ENCODE measurements at places on chromosomes 11 and 22.

DNA sequence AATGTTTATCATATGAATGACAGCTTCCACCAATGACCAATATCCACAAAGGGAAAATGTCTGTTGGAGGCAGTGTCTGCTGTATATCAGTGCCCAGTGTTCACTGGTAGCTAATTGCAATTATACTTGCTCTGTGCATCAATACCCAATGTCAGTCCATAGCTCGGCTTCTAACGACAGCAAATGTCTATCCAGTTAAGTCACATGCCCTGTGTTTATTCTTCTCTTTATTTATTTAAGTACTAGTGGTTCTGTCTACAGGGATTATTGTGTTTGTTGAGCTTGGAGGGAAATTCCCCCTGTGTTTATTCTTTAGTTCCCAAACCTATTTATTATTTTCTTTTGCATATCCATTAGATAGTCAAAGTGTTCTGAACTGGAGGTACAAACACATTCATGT is 18.6 kb downstream of the TSKU start:
- no peak for DNase-seq

DNA sequence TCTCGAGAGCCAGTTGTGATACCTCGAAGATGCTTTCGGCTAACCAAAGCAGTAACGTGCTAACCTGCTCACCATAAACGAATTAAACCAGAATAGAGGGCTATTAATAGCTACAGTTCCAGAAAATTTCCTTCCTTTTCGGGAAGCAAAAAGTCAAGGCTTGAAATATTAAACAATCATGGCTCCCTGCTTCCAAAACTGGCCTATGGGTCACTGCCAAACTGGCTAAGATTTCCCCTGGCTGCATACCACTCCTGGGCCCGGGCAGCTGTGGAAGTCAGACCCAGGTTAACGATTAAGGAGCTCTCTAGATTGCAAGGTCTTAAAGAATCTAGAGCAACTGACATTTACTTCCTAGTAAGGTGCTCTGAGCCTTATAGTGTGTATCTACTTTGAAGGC is 1.7 kb downstream of the AMOTL1 start:
- no peak for DNase-seq

GRCh38 chr11:71551711-71552110 is 3.5 kb downstream of the KRTAP5-9 start:
- DNase-seq = no peak

GRCh38 chr11:132848336-132848735 is 684.0 kb downstream of the OPCML start:
- DNase-seq = no peak

DNA sequence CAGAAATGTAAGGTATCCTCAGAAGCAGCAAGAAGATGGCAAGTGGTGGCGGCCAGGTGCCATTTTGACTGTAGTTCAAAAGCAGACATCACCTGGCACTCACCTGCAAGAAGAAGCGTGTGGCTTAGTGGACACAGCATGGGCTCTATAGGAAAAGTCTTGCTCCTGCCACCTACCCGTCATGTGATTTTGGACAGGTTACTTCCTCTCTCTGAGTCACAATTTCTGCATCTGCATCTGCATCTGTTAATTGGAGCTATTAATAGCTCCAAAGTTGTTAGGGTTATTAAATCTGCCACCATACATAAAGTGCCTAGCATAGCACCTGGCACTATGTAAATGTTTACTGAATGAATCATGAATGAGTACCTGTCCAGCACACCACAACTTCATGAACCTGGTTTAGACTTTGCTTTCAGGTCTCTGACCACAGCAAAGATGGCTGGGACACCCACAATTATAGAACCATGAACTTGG is 16.8 kb downstream of the RAB30 start:
- DNase-seq = no peak

GRCh38 chr11:107961480-107961879 is 33.2 kb downstream of the RAB39A start:
- no peak for DNase-seq

- DNase-seq = no peak
These were observed 259.7 kb upstream of the PLET1 start for GRCh38 chr11:112520354-112520753.

GRCh38 chr11:102981324-102981910 is 25.9 kb upstream of the MMP13 start:
- DNase-seq = no peak

GRCh38 chr11:76293189-76293631 is 86.9 kb upstream of the WNT11 start:
- no peak for DNase-seq

- peak; percentile 24 for DNase-seq
These were observed 47.5 kb upstream of the RASSF10 start for GRCh38 chr11:12961615-12962014.

- no peak for DNase-seq
These were observed 137.0 kb upstream of the ANO3 start for GRCh38 chr11:26194881-26195280.

DNA sequence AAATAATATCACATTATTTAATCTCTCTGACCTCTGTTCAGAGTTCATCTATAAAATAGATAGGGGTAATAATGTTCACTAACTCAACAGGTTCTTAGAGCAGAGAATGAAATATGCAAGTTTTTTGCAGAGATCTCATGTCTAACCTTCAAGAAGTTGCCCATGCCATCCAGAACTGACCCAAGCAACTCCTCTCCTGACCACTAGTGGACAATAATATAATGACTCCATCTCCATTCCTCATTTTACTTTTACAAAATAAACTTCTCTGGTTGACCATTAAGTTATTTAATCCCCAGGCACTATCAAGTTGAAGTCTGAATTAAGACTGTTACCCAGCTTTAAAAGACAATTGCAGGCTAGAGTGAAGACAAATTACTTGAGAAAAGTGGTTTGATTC is 382.6 kb downstream of the KCNA4 start:
- no peak for DNase-seq

DNA sequence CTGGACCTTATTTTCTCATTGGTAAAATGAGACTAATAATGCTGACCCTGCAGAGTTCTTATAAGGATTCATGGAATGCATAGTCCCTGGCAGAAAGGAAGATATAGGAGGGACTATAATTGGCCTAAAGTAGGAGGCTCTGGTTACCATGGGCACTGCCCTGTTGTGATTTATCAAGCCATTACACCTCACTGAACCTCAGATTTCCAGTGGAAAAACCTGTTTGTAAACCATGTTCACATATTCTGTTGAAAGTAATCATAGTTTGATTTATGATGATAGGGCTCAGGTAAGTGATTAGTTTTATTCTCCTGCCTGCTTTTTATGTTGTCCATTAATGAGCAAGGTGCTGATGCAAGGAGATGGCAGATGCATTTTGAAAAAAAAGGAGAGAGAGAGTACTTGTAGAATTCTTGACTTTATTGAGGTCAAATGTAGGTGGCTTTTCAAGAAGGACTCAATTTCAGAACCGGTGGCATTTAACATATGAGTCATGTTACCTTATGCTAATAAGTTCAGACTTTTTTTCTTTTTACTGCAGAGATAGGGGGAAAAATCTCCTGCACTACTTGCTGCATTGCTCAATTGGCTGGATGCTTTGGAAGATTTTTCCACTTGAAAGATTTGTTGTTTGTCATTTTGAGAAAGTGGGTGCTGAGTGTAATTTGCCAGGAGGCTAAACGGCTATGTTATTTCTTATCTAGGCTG is 14.6 kb downstream of the NF2 start:
- DNase-seq = peak; percentile 21

GRCh38 chr11:64507832-64508375 is 83.1 kb upstream of the SLC22A12 start:
- DNase-seq = no peak

GRCh38 chr11:31199378-31199777 is 170.2 kb downstream of the DCDC1 start:
- DNase-seq = no peak

- peak; percentile 90 for DNase-seq
These were observed 25.7 kb upstream of the CDC42EP2 start for GRCh38 chr11:65288706-65289536.

GRCh38 chr11:19225123-19225522 is 15.6 kb downstream of the E2F8 start:
- DNase-seq = no peak

DNA sequence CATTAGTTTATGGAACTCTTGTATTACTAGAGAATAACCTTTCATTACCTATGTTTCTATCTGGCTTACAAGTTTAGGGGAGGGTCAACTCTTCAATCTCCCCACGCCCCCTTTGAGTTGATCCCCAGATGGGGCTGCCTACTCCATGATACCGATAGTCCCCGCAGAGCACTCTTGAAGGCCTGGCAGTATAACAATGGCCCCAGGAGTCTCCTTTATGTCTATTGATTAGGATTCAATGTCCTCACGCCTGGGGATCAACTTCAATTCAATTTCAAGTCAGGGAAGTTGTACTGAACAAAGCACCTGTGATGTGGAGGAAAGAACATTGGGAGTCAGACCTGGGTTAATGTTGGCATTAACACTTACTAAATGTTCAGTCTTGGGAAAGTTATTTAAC is 520.2 kb downstream of the METTL15 start:
- DNase-seq = no peak

DNA sequence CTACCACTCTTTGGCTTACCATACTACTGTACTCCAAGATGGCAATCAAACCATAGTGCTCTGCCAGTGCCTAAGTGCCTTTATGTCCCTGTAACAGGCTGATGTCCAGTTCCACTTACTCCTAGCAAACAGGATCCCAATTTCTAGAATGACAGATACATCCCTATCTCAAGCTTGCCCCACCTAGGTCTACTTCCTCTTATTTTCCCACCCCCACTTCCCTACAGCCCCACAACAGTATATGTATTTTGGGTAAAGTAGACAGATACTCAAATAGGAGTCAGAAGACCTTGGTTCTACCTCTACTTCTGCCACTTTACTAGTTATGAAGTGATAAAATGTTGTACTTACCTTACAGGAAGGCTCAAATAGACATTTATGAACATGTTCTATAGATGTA is 24.1 kb downstream of the SIK3 start:
- no peak for DNase-seq

DNA sequence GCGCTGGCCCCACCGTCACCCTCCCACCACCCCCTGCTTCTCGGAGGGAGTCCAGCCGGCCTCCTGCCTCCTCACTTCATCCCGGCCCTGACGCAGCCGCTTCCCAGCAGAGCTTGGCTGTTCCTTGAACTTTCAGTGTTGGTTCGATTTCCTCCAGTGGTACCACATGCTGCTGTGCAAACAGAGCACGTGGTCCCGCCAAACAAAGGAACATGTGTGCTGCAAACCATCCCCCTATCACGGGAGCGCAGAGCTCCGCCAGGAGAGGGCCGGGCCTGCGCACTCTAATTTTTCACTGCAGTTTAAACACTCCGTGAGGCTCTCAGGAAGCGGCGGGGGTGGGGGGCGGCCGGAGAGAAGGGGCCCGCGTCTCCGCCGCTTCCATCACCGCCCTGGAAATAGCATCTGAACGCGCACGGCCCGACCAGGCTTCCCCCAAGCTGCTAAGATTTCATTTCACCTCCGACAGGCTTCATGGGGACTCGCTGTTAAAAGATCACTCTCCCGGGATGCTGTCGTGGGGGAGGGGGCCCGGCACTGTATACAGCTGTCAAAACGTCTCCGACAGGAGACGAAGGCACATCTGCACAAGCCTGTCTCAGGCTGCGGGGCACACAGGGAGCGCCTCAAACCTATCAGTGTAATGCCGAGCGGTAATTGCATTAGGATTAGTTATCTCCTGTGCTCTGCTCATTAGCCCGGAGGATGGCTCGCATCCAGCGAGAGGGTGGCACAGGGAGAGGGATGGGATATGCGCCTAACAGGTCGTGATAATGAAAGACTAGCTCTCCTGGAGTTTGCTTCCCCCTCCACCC is 269.9 kb upstream of the SORL1-AS1 start:
- peak; percentile 81 for DNase-seq

DNA sequence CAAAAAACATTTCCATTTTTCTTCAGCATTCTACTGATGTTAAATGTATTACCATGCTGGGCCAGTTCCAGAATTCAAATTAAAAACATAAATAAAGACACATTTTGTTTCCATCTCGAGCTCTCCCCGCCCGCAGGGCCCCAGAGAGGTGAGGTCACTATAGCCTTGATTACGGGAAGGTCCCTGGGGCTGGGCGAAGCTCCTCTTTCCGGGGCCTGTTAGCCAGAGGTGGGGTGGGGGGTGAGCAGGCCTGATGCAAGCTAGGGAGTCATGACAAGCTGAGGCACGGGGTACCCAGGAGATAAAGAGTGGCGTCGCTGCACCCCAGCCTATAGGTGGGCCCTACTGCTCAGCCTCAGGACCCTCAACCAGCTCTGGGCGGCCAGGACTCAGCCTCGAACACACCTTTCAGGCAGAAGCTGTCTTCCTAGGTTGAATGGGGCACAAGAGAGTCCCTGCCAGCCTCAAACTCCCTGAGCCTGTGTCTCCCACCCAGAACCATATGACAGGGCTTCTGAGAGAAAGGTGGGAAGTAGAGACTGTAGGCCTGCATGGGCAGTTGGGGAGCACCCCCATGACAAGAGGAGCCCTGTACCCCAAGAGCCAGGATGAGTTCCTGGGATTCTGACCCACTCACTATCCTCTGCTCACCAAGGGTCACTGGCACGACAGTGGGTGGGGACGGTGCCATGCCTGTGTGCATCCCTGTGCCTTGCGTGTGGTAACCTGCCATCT is 34.8 kb downstream of the KCNQ1OT1 start:
- no peak for DNase-seq

- peak; percentile 90 for DNase-seq
These were observed 9.8 kb downstream of the TRAF6 start for GRCh38 chr11:36500315-36500721.

DNA sequence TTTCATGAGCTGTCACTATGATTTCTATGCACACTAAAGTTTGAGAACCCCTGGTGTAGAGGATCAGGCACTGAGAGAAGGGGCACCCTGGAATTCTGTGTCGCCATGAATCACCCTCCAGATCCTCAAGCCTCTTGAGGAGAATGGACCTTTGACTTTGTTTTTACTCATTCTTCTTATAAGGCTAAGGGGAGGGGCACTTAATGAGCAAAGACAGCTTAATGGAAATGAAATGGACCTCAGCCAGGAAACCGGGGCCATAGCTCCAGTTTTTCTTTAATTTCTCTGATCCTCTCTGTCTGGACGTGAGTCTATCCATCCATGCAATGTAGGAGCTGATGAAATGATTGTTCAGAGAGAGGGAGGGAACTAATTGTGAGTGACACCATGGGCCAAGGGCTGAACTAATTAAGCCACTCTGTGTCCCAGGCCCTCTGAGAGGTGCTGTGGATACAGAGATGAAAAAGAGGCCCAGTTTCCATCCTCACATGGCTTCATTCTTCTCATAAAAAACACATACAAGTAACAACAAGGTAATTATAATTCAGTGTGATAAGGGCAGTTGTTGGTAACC is 32.8 kb downstream of the OR2AT4 start:
- peak; percentile 8 for DNase-seq

DNA sequence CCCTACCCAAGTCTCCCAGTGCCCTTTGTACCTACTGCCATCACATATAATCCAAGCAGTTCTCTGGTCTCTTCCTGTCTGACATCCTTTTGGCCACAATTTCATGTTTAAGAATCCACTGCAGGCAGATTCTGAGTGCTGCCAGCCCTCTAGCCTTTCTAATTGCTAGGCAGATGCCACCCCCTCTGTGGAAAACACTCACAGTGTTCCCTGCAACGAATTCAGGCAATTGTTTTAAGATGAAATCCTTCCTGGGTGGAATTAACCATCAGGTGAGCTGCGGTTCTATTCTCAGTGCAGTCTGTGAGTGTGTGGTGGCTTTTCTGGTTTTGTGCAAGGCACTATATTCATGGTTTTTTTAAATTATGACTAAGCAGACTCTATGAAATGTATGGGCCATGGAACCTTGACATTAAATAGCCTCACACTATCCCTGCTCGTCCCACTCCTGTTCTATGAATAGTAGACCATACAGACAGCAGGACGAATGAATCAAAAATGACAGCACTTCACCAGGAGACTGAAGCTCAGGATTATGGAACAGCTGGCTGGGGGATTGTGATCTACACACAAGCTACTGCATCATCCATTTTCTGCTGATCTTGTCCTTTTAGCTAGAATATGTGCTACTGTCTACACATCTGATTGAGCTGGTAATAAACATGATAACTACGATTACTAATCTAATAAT is 29.8 kb upstream of the BMAL1 start:
- no peak for DNase-seq
